ENCODE measurements at places on chromosomes 11 and 22.

DNA sequence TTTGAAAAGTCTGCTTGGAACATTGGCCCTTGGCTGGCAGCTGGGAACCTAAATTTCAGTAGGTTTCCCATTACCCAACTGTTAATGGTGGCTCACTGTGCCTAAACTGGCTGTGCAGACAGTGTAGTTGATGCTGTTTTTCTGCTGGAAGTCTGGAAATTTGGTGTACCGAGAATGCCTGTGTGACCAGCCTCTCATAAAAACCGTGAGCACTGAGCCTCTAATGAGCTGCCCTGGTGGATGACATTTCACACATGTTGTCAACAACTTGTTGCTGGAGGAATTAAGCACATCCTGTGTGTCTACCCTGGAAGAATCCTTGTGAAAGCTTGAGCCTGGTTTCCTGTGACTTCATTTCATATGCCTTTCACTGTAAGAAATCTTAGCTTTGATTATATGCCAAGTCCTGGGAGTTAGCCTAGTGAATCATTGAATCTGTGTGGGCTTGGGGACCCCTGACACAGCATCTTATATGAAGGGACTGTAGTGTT lies 131.1 kb downstream of the LDLRAD3 start:
- no peak for DNase-seq

DNA sequence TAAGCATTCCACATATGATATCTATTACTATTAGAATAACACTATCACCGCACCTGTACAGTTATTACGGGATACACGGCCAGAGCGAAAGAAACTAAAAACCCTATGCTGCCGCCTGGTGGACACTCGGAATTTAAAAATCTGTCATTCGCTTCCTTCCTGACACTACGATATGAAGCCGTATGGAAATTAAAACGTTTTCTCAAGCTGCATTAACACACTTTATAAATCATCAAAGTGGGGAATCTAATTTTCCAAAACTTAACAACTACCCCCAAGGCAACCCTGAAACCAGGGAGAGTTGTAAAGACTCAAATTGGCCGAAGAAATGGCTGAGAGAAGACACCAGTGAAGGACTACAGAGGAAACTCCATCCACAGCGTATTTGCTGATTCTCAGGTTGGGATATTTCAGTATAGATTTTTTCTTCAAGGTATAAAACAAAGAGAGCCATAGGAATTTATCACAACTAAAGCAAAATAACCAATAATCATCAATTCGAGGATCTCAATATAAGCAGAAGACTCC lies 1.4 kb downstream of the CCDC73 start:
- peak; percentile 52 for DNase-seq

- DNase-seq = peak; percentile 54
Measured at GRCh38 chr11:122743949-122744348, 88.4 kb downstream of the UBASH3B start.

DNA sequence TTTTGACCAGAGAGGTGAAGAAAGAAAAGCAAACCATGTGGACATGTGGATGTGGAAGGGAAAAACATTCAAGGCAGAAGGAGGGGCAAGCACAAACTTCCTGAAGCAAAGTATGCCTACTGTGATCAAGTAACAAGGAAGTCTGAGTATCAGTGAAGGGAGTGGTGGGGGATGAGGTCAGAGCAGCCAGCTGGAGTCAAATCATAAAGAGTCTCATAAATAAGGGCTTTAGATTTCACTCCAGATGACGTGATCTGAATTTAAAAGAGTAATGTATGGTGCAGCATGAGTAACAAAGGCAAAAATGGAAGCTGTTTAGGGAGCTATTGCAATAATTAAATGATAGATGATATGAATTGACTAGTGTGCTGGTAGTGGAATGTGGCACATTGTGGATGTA lies 665.4 kb upstream of the CCDC90B start:
- DNase-seq = no peak

DNA sequence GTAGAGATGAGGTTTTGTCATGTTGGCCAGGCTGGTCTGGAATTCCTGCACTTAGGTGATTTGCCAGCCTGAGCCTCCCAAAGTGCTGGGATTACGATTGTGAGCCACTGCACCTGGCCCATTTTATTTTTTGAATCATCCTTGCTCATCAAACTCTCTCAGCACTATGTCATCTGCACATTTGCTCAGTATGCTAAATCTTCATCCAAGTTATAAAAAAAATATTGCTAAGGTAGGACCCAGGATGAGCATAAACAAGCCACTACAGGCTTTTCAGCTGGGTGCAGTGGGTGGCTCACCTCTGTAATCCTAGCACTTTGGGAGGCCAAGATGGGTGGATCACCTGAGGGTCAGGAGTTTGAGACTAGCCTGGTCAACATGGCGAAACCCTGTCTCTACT lies 510.1 kb upstream of the LARGE1 start:
- no peak for DNase-seq

GRCh38 chr22:45446216-45446615 lies 32.7 kb downstream of the RIBC2 start:
- no peak for DNase-seq

- DNase-seq = no peak
Measured at GRCh38 chr22:25062386-25063085, 110.0 kb downstream of the KIAA1671 start.

DNA sequence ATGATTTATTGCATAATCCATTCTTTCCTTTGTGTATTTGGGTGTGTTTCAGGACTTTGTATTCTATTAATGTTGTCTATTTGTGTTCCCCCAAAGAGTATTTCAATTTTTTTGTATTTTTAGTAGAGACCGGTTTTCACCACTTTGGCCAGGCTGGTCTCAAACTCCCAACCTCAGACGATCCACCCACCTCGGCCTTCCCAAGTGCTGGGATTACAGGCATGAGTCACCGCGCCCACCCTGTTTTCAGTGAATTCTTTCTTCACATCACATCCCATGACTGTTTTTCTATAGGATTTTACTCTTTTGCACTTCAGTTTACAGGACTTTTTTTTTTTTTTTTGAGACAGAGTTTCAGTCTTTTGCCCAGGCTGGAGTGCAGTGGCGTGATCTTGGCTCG lies 46.3 kb downstream of the RBX1 start:
- DNase-seq = no peak

DNA sequence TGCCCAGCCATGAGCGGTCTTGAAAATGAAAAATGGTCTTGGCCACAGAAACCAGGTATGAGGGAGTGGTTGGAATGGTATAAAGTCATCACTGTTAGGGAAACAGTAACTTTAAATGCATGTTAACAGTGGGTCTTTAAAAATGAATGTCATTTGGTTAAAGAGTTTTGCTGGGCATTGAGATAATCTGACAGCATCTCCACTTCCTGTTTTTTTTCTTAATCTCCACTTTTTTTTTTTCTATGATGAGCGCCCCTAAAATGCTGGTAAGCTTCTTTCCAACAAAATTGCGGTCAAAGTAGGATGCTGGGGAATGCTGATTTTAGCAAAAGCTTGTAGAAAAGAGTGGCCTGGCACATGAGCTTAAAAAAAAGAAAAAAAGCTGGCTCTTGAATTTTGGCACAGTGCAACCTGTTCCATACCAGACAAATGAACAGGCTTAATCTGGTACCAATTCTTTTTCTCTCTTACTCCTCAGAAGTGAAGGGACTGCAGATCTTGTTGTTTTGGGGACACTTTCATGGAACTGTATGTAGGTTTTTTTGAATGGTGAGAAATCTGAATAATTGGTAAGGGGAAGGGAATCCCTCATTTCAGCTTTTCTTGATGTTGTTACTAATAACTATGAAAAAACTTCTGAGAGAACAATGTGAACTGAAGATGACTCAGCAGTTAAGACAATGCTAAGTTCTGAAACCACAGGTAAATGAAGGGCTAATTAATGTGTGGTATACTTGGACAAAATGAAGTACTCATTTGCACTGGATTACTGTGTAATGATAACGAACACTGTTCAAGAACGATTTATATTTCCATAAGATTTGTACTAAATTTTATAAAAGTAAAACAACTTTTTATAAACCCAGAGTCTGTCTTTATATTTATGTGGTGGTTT lies 3.1 kb upstream of the ARHGEF12 start:
- DNase-seq = no peak

GRCh38 chr11:42265072-42265471 lies 805.6 kb upstream of the LRRC4C start:
- no peak for DNase-seq

GRCh38 chr11:122895563-122895962 lies 13.0 kb downstream of the JHY start:
- no peak for DNase-seq

DNA sequence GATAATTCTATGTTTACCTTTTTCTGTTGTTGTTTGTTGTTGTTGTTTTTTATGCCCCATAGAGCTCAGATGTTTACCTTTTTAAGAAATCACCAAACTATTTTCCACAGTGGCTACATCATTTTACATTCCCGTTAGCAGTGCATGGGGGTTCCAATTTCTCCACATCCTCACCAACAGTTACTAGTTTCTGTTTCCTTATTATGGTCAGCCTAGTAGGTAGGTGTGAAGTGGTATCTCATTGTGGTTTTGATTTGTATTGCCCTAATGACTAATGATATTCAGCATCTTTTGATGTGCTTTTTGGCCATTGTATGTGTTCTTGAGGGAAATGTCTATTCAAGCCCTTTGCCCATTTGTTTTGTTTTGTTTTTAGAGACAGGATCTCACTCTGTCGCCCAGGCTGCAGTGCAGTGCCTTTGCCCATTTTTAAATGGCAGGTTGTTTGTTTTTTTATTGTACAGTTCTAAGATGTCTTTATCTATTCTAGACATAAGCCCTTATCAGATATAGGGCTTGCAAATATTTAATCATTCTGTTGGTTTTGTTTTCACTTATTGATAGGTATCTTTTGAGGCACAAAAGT lies 27.5 kb downstream of the CHEK2 start:
- DNase-seq = no peak

DNA sequence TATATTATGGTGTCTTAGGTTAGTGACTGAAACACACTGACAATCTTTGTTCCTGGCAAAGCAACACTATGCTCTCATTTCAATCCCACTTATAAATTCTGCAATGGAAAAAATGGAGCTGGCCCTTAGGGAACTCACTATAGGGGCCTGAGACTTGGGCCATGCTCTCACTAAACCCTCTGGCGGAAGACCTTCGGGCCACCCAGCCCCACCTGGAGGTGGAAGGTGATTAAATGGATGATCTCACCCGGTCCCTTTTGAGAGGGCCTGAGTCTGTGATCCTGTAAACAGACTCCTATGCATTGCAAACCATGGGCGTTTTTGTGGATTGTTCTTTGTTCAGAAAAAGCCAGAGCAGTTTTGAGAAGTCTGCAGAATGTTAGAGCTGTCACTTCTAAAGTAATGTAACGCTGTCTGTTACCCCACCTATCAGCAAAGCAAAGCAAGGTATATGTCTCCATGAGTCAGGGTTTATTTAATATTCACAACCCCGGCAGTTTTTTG lies 17.0 kb upstream of the CDON start:
- no peak for DNase-seq

DNA sequence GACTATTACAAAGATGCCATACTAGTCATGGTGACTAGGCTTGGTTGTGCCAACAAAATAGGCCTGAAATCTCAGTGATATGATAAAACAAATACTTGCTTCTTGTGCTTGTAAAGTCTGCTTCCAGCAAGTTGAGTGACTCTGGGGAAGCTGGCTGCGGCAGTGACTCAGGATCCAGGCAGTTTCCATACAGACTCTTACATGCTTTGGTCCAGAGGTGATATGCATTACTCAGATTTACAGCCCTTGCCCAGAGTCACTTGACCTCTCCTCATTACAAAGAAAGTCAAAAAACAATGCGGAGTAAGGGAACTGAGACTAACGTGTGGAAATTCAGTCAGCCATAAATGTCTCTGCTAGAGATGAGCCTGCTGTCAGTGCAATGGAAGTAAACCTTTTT lies 387.5 kb downstream of the KCNA4 start:
- DNase-seq = no peak

DNA sequence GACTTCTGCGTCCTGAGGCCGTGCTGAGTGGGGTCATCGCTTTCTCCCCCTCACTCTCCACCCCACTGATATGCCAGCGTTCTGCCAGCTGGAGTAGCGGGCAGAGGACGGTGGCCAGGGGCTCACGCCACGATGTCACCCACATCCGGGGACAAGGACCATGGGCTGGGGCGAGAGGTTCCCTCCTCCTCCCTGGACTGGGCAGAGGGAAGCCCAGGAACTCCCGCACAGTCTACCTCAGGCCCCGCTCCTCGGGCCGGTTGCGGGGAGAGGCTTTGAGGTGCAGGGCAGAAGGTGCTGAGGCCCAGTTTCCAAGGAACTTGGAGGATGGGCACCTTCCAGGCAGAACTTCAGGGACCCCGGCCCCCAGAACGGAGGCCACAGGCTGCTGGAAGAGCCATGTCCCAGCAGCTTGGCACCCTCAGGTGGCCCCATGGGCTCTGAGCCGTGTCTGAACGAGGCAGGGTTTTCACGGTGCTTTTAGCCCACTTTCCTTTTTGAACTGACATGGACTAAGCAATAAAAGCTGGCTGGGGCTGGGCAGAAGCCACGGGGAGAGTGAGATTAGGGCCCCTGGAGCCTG lies 25.4 kb downstream of the ADAMTS15 start:
- no peak for DNase-seq

Measured in GM13977 (cell line).